Left ventricle myocardium superior (tissue), 1 donor: ENCODE measurements at places on chromosomes 12 and 14. TPM values are rescaled to one million over a fixed set of nuclear protein-coding genes. Genes with fewer than 3 reads are reported as not detected.

DNA sequence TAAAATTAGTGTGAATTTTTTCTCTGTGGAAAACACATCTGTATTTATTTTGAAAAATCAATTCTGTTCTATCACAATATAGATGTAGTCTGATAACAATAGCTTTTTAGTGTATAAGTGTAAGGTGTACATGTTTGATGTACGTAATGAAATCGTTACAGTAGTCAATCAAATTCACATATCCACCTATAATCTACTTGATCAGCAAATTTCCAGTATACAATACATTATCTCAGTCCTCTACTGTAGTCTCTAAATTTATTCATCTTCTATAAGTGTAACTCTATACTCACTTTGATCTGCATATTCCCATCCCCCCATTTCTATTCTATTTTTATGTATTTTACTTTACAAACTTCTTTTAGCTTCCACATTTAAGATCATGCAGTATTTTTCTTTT, 13.0 kb downstream of the PLEKHA5 start:
- no peak for DNase-seq

GRCh38 chr12:60465060-60465459, 869.2 kb downstream of the SLC16A7 start:
- no peak for DNase-seq

DNA sequence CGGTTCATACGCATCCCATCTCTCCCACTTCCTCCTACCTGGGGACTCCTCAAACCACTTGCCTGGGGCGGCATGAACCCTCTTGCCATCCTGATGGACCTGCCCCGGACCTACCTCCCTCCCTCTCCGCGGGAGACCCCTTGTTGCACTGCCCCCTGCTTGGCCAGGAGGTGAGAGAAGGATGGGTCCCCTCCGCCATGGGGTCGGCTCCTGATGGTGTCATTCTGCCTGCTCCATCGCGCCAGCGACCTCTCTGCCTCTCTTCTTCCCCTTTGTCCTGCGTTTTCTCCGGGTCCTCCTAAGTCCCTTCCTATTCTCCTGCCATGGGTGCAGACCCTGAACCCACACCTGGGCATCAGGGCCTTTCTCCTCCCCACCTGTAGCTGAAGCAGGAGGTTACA, 3.6 kb downstream of the WNT1 start:
- DNase-seq: no peak

GRCh38 chr12:31773867-31774266, 45.0 kb upstream of the AMN1 start:
- DNase-seq: no peak

DNA sequence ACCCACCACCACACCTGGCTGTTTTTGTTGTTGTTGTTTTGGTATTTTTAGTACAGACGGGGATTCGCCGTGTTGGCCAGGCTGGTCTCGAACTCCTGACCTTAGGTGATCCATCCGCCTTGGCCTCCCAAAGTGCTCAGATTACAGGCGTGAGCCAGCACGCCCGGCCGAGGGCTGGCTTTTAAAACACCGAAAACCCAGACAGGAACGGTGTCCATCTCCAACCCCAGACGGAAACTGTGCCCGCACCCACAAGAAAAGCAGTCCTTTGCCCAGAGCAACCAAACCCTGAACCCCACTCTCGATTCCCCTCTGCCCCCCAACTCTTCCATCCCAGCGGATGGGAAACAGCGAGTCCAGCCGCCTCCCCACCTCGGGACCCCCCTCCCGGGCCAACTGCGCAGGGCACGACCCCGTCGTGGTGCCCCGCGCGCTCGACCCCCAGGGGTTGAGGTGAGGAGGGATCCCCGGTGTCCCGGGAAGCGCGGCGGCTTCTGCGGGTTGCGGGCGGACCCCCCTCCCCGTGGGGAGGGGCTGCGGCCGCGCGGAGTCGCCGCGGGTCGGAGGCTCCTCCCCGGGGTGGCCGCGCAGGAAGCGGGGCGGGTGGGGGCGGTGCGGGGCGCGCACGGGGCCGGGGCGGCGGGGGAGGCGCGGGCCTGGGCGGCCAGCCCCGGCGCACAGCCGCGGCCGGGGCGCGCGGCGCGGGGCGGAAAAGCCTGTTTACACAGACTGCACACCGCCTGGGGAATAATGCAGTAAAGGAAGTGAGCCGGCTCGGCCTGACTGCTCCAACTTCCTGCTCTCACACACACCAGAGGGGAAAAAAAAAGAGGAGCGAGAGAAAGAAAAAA, at the start of gene ELK3:
Gene ELK3, plus strand, starts transcription at position 651 of the 851 bp plus-strand sequence.
- DNase-seq: peak; percentile 81

GRCh38 chr14:93543766-93544165, 113.0 kb downstream of the UNC79 start:
- no peak for DNase-seq

DNA sequence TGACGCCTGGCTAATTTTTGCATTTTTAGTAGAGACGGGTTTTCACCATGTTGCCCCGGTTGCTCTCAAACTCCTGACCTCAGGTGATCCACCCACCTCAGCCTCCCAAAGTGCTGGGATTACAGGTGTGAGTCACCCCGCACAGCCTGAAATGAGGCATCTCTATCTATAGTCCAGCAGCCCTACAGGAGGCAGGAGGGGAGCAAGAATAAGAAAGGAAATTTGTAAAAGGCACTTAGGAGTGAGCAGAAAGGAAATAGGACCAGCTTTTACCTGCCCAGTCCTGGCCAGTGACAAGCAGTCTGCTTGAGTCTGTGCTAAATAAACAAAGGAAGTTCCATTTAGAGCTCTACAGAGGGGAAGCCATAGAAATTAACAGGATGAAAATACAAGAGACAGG, 15.0 kb upstream of the PSMA6 start:
- no peak for DNase-seq

DNA sequence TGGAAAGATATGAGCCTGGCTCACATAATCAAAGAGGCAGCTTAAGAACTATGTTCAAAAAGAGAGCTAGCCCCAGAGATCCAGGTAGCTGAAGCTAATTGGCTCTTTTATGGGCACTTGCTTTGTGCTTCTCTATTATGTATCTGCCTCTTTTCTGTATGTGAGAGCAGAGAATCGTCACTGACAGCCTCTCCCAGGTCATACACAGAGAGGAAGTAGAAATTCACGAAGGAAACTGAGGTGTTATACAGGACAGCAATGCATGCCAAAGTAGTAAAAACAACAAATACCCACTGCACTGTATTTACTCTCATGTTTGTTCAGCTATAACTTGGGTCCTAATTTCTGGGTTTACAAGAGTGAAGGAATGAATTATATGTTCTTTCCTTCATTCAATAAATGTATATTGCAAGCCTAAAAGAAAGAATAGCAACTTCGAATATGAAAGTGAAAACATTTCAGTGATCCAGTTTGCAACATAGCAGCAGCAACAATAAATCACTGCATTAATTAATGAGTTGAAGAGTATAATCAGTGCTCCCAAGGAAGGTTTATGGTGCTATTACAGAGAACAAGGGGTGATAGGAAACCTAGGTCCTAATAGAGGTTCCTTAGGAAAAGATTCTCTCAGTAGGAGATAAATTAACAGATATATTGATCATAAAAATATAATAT, 47.1 kb upstream of the ATXN7L3B start:
- no peak for DNase-seq

DNA sequence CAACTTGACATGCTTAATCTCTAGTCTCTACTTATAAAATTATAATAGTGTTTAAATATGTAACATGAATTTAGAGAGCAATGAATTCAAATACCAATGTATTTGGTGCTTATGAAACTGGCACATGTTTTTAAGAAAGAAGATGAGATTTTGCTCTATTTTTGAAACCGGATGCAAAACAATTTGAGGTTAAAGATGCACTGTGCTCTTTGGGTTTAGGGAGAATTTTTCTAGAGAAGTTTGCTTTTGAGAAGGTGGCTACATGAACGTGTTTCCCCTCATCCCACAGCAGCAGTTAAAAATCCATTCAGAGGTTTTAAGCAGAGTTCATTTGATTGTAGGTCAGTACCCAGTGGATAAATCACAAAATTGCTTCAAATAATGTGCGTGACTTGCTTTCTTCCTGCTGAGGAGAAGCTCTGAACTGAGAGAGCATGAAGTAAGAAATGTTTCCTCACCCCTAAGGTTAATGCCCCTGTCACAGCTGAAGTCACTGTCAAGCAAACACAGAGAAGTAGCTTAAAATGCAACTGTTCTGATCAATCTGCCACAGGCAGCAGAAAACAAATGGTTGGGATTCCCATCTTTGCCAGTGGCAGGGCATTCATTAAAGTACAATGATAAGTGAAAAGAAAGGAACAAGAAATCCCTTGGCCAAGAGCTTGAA, 241.9 kb upstream of the SYT1 start:
- no peak for DNase-seq

The TMEM117 gene
- total RNA-seq: 7.1 TPM

The NGDN gene
- 18.6 TPM for total RNA-seq

The RBM25 gene
- total RNA-seq: 35.9 TPM

The TWF1 gene
- 12.4 TPM for total RNA-seq

The BDKRB2 gene
- 0.57 TPM for total RNA-seq

The TMEM260 gene
- 6.6 TPM for total RNA-seq

The OR4K14 gene
- total RNA-seq: not detected

The PTGER2 gene
- 0.47 TPM for total RNA-seq

The MMP17 gene
- total RNA-seq: 0.47 TPM

The HOXC13 gene
- total RNA-seq: not detected

The NOVA1 gene
- total RNA-seq: 1.9 TPM

The SLCO1B3 gene
- not detected for total RNA-seq
